Activated naive CD4-positive, alpha-beta T cell treated with anti-CD3 and anti-CD28 coated beads, Interleukin-2, amount 50 U/mL, for 16 hours (primary cell): ENCODE measurements at places on chromosomes 11 and 22.

DNA sequence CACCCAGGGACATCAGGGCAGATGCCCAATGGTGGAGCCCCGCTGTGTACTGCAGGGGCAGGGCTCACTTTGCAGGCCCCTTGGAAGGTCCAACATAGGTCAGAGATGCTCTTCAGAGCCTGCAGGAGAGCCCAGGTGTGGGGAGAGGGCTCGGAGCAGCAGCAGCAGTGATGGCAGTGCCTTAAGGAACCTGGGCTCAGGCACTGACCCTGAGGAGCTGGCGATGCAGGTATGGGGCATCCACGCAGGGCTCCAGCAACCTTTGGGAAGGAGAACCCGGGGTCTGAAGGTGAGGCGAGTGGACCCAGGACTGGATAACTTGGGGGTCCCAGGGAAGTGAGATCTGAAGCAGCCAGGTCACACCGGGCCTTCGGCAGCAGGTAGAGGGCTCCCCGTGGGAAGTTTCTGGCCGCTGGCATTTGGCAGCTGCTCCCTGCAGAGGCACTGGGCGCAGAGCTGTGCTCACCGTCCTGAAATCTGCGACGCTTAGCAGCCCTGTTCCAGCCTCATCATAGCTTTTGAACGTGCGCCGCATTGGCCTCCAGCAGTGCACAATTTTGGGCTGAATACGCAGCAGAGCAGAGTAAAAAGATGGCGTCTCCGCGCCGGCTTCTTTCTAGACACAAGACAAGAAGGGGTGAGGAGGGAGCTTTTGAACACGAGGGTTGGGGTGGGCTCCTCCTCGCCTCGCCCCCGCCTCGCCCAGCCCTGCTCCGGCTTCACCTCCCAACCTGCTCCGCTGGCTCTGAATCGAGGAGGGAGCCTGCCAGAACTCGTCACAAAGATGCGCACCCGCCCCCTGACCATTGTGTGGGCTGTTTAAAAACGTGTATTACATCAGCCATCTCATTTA lies 118.8 kb downstream of the MPPED1 start:
- DNase-seq: no peak

GRCh38 chr11:57900320-57900719 lies 123.4 kb upstream of the OR9Q1 start:
- DNase-seq: no peak

- no peak for DNase-seq
These were observed 35.0 kb downstream of the RNF141 start for GRCh38 chr11:10506008-10506370.

DNA sequence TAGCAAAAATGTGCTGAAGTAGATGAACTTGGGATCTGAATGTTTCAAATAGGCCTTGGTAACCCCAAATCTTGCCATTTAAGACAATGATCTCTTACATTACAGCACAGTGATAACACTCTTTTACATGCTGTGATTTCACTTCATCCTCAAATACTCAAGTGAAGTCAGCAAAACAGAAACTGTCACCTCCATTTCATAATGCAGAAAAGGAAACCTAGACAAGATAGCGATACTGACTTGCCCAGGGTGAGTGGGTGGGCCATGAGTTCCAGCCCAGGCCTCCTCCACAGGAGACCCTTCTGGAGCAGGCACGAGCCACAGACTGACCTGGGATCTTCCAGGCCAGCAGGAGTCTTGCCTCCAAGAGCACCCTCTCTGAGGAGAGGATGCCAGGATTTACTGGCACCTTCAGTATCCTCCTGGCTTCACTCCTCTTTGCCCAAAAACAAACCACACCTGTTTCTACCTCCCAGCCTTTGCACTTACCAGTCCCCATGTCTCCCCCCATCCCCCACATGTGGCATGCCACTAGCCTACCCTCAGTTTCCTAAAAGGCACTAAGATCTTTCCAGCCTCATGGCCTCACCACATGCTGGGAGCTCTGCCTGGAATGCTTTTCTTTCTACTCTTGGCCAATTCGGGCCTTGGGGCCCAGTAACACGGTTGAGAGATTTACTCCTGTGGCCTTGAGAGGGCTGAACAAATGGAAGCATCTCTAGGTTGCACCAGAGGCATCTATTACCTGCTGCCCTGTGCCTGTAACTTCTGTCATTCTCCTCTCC lies 1.9 kb upstream of the DGAT2 start:
- DNase-seq: no peak

GRCh38 chr11:8250434-8250833 lies 13.2 kb downstream of the LMO1 start:
- DNase-seq: no peak

DNA sequence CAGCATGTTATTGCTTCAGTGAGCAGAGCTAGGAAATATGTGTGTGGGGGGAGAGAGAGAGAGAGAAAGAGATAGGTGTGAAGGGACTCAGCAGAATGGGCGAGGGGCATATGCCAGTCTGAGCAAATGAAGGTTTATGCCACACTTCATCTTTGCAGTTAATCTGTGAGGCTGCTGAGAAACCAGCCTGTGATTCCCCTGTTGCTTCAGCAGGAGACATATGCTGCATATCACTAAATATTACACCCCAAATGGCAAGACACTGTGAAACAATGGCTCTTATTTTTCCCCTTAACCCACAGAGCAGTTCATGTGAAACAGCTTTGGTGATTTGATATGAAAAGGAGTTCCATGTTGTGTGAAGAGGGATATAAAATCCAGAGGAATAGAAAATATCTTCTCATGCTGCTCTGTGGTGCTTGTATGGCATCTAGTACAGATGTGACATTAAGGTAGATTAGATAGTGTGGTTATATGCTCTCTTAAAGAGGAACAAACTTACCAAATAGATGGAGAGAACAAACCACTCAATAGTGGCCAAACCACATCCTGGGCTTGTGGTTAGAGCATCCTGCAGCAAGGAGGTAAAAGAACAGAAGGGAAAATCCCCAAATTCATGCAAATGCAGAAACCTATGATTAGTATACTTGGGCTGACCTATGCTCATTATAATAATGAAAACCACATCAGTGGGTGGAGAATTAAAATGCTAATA lies 864.2 kb downstream of the FAM181B start:
- DNase-seq: peak; percentile 76

GRCh38 chr11:124075841-124076651 lies 34.9 kb upstream of the OR10G7 start:
- DNase-seq: no peak

GRCh38 chr11:110124605-110125004 lies 31.4 kb downstream of the ZC3H12C start:
- DNase-seq: no peak

GRCh38 chr11:16357775-16358174 lies 1.4 kb upstream of the SOX6 start:
- no peak for DNase-seq

GRCh38 chr11:9745411-9746211 lies 81.7 kb downstream of the SWAP70 start:
- DNase-seq: no peak

DNA sequence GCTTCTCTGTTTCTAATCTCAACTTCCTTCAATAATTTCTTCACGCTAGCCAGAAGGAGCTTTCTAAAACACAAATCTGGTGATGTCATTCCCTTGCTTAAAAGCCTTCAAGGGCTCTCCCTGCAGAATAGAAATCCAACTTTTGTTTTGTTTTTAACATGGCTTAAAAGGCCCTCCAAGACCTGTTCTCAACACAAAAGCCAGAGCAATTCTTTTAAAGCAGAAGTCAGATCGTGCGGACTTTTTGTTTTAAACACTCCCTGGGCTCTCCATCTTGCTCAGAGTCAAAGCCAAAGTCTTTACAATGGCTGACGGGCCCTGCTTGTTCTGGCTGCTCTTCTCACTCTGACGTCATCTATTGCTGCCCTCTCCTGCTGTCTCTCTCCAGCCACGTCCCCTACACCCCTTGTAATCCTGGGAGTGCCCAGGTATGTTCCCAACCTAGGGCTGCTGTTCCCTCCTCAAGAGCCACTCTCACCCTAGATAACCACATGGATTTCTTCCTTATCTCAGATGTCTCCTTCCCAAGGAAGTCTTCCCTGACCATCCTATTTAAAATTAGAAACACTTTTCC lies 22.5 kb downstream of the TECTA start:
- DNase-seq: no peak

- peak; percentile 65 for DNase-seq
These were observed 1.0 kb downstream of the VWCE start for GRCh38 chr11:61293867-61294716.

DNA sequence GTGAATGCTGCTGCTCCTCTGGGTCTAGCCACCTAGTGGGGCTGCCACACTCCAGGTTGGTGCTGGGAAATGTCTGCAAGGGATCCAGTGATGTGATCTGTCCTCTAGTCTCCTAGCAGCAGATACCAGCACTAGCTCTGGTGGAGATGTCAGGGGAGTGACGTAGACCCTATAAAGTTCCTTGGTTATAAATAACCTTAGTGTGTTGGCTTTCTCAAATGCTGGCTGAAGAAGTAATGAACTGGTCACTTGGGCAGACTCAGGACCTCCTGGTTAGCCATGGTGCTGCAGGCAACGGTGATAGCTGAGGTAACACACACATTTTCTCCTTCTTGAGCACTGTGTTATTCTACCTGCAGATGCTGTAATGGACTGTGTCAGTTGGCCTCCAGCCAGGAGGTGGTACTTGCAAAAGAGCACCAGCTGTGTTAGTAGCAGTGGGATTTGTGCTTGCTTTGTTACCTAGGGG lies 35.5 kb downstream of the BBOX1 start:
- DNase-seq: no peak

- DNase-seq: no peak
These were observed 69.7 kb upstream of the RASD2 start for GRCh38 chr22:35470903-35471321.

DNA sequence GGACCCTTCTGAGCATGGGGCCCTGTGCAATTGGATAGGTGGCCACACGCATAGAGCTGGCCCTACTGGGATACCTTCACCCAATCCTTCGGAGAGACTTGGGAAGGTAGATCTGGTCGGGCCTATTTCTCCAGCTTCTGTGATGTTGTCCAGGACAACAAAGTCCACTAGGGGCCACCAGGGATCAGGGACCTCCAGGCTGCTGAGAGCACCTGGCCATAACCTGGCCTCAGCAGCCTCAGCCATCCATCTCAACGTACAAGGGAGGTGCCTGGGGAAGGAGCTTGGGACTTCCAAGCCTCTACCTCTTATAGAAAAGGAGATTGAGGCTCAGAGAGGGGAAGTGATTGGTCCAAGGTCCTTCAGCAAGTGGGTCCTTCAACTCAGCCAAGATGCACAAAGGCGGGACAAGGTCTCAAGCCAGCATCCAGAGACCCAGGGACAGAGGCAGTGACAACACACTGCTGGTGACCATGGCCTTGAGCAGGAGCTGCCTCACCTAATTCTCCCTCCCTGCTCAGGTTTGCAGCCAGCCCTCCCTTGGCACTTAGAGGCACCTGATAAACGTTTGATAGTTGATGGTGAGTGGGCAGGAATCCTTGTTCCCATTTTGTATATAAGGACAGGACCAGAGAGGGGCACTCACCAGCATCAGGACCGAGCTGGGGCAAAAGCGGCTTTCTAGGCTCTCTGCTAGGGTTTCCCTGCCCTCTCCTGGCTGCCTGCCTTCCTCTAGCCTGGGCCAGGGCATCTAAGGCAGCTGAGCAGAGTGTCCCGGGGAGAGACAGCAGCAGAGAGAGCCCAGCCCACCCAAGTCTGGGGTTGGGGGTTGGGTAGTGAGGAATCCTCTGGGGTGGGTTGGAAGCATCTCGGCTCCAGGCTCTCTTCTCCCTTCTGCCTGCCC lies 4.5 kb downstream of the RAC2 start:
- no peak for DNase-seq

DNA sequence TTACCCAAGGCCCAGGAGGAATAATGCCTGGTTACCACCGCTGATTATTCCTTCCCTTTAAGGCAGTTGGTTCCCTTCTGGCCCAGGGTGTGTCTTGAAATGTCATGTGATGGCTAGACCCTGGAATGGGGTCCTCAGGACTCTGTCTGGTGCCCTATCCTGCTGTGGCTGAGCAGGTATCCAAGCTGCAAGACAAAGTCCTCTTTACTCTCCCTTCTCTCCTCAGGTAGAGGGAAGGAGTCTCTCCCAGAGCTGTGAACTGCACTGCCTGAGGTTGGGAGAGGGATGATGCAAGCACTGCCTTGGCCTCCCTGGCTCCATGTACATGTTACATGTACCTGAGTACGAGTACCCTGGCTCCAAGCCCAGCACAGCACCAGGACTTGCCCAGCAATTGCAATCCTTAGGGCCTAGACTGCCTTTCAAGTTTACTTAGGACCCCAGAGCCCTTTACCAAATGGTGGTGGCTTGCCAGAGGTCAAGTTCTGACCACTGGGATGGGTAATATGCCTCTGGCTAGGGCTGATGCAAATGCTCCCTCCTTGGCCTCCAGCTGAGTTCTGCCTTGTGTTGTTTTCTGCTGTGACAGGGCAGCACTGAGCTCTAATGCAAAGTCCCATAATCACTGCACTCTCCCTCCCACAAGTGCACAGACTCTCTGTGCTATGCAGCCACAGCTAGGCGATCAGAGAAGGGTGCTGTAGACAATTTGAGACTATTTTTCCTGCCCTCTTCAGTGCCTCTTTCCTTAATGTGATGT lies 20.7 kb upstream of the AQP11 start:
- DNase-seq: no peak

DNA sequence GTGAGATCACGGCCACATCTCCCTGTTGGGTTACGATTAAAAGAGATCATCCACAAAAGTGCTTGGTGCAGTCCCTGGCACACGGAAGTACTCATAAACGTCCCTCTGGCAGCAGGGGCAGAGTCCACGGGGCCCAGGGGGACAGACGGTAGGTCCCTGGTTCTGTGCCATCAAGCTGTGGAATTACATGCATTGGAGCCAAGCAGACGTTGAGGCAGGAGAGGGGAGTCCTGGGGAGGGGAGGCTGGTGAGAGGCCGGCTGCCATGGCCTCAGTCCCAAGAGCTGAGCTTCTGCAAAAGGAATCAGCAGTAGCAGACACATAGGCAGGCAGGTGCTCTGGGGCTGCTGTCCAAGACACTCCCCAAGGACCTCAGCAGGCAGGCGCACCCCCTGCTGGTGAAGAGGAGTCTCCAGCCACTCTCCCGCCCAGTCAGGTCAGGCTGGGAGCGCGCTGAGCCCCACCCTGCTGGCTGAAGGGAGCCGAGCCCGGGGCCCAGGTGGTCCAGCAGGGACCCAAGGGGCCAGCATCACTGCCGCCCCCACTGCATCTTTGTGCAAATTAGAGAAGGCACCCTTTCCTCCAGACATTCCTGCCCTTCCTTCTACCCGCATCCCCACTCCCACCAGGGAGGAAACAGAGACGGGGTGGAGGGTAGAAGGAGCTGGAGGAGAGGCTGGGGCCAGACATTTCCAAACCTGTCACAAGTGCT lies 7.6 kb upstream of the KCTD17 start:
- peak; percentile 46 for DNase-seq

DNA sequence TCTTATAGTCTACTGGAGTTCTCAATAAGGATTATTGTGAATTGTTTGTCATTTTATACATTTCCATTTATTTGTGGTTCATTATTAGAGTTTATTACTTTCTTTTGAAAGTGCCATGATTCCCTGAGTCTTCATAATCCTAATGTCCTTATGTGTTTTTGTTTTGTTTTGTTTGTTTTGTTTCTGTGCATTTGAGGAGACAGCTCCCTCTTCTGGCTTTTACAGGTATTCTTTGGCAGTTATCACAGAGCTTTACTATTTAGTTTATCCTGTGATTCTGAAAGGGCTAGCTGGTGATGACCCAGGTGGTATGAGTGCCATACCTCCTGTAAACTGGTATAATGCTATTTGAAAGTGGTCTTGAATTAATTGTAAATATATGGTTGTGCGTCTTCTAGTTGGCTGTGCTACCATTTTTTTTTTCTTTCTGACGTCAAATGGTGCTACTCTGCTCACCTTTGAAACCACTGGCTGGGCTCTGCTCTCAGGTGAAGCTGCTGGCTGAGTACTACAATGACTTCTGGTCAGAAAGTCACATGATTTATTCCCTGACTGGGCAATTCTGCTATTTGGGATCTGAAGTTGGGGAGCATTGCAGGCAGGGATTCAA lies 751.2 kb downstream of the JRKL start:
- DNase-seq: no peak

- no peak for DNase-seq
These were observed 27.3 kb downstream of the BDNF start for GRCh38 chr11:27672836-27673464.
